Hematopoietic multipotent progenitor cell treated with erythropoietin and hydrocortisone succinate and interleukin-3 and kit ligand, for 8 days (in vitro differentiated cells): ENCODE measurements at places on chromosomes 7 and 10.

DNA sequence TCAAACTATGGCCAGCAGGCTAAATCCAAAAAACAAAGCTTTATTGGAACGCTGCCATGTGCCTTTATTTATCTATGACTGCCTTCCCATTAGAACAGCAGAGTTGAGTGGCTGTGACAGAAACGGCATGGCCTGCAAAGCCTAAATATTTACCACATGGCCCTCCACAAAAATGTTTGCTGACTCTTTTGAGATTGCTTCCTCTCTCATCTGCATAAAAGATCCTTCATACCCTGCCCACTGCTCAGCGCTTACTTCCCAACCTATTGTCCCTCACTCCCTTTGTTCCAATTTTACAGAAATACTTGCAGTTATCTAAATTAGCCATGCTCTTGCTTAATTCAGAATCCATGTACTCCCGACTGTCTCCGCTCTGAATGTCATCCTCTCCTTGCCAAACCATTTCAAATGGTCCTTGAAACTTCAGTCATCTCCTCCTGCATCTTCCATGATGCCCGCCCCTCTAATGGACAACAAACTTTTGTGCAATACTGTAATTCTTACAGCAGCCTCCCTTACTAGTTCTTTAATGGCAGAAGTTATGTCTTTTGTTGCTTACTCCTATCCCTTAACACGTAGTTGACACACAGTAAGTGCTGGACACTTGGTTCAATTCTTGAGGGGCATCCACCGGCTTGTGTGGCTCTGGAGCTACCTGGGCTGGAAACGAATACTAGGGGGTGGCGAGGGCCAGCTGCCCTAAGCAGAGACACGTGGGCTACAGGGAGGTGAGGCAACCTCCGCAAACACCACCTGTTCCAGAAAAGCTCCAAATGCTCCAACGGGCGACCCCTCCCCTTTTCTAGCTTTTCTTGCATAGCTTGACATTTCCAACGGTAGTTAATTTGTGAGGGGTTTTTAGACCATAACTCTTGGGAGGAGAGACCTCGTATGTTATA, 832 bp downstream of the XRCC2 start:
- DNase-seq = peak; percentile 93

DNA sequence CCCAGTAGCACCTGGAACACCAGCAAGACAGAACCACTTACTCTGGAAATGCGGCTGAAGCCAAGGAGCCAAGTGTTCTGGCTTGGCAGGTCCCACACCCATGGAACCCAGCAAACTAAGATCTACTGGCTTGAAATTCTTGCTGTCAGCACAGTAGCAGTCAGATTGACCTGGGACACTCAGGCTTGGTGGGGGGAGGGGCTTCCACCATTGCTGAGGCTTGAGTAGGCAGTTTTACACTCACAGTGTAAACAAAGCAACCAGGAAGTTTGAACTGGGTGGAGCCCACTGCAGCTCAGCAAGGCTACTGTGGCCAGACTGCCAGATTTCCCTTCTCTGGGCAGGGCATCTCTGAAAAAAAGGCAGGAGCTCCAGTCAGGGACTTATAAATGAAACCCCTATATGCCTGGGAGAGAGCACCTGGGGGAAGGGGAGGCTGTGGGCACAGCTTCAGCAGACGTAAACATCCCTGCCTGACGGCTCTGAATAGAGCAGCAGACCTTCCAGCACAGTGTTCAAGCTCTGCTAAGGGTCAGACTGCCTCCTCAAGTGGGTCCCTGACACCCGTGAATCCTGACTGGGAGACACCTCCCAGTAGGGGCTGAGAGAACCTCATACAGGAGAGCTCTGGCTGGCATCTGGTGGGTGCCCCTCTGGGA, 121.2 kb downstream of the MTERF1 start:
- no peak for DNase-seq

DNA sequence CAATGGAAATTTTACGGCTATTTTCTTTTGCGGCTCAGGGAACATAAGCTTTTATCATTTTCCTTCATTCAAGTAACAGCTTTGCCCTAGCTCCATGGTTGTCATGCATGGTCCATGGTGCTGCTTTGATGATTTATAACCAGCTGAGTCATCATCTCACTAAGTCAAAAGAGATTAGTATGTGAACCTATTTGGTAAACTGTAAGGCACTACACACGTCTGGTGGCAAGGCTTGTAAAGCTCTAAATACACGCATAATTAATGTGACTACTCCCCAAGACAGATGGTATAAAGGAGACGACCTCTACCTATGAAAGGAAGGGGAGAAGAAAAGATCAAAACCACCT, 340.2 kb downstream of the KCNMA1 start:
- no peak for DNase-seq

DNA sequence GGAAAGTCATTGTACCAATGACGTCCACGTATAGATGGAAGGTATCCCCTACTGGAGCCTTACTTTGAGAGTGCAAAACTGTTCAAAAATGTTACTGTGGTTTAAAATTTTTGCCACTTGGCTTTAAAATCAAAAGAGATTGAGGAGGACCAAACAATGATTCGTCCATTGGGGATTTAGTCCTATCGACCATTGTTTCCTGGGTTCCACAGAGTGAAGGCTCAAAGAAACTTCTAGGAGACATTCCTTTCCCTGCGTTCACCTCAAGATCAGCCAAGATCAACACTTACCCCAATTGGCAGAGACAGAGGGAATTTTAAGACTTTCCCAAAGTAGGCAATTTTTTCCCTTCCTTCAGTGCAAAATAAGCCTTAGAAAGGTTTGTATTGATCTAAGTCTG, 152.3 kb downstream of the NEBL start:
- DNase-seq = no peak

DNA sequence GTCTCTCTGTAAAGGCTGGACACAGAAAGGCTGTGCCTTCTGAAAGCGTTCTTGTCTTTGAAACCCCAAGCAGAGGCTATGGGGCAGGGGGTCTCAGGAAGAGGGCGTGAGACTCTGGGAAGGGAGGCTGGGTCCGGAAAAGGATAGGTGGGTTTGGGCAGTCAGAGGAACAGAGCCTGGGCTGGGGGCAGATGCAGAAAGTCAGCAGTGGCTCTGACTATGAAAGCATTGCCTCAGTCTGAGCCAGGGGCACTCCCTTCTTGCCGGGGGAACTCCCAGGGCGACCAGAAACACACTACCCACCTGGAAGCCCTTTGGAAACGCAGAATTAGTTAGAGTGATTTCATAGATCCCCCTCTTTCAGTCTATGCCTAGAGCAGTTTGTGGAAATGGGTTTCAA, 72.0 kb downstream of the VWA2 start:
- no peak for DNase-seq

- DNase-seq = no peak
Measured at GRCh38 chr7:69550991-69551390, 47.3 kb upstream of the AUTS2 start.

DNA sequence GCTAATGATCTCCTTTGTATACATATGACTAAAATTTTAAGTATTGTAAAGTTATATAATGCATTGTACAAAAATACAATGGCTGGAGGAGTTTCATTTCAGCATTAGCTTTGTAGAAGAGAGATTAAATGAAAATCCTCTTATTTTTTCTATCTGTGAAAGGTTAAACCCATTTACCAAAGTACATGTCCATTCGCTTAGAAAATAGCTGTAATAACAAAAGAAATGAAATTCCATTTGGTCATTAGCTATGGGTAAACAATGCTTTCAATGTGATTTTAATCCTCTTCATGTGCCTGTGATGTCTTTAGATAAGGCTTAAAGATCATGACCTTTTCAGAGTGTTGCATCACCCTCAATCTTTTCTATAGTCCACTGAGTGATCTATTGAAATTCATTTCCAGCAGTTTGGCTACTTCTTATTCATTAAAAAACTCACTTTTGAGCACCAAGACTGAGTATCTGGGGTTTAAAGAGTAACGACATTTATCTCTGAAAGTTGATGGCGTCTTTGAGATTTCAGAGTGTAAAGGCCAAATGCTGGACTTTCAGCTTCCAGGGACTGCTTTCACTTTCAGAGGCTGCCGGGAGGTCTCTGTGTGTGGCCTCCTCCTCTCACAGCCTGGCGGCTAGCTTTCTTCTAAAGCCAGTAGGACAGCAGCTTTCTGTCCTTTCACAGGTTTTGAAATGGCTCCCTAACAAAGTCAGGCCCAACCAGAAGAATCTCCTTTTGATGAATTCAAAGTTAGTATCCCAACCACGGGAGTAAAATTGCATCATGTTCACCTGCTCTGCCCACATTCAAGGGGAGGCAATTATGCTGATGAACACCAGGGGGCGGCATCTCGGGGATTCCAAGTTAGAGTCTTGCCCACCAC, 701.4 kb upstream of the COBL start:
- peak; percentile 35 for DNase-seq

- DNase-seq = no peak
Measured at GRCh38 chr7:22344655-22345054, 12.3 kb downstream of the RAPGEF5 start.

DNA sequence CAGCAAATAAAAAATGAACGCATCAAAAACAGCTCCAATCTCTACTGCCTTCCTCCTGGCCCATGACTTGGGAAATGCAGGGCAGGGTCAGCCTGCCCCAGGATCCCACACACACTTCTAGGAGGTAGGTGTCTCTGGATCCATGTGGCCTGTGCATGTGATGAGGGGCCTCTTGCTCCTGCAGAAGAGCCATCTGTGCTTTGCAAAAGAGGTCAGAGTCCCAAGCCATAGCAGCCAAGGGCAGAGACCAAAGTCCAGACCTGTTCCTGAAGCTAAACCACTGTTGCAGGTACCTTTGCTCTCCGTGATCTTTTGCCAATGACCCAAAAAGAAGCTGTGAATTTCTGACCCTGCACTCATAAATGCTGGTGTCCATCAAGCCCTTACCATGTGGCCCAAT, 57.1 kb downstream of the KCNMA1 start:
- DNase-seq = no peak

DNA sequence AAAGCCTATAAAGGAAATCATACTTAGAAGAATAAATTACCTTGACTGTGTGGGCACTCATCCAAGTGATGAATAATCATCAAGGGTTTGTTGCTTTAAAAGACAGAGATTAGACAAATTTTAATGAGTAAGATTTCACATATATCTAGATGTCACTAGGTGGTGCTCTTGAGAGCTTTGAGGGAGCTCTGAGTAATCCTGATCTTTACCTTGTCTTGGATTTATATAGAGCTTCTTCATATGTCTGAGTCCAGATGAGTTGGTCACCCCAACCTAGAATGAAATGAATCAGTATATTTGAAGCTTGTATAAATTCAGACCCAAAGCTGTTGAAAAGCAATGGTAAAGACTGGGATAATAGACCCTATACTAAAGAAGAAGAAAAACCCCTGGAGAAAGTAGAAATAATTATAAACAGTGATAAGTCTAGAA, 3.7 kb downstream of the AGR2 start:
- DNase-seq = peak; percentile 73

DNA sequence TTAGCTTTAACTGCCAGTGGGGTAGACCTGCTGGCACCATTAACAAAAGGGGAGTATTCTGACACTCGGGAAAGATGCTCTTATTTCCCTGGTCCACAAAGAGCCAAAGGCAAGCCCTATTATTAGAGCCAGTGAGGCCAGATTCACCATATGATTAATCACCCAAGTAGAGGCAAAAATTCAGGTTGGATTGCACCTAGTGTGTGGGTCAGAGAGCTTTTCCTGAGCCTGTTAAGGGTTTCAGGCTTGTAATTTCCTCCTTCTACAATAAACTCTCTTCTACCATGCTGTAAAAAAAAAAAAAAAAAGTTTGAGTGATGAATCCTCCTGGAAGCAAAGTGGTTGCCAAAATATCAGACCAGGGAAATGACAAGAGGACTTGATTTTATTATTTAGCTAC, 163.5 kb downstream of the MBL2 start:
- no peak for DNase-seq

- DNase-seq = no peak
Measured at GRCh38 chr10:130141878-130142277, 5.7 kb downstream of the GLRX3 start.

- DNase-seq = no peak
Measured at GRCh38 chr7:12358694-12359093, 45.0 kb downstream of the VWDE start.

DNA sequence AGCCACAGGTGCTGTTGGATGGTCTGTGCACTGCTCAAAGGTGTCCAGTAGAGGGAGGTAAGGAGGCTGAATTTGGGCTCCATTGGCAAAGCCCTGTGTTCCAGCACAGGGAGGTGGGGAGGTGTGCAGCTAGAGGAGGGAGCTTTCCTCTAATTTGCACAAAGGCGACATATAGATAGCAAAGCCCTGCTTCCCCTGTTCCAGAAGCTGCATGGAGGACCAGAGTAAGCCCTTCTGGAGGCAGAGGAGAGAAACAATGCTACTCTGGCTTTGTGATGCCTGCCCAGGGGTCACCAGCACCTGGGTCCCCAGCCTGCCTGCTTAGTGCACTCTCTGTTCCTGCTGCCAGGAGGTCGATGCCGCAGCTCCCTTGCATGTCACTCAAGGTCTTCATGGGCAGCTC, 3.4 kb upstream of the ARHGAP22 start:
- peak; percentile 56 for DNase-seq

DNA sequence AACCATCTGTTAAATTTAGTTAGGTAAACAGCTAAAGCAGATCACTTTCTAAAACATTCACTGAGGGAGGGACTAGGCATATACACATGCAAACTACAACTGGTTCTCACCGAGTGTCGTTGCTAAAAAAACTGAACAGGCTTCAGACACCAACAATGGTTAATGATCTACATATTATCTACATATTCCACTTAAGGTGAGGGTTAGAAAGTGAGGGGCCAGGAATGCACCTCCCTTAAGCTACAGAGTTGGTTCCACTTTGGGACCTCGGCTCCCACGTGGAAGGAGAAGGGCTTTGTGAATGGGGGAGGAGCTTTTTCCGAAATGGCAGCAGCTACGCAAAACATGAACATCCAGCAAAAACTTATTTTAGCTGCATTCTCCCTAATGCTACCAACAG, 5.8 kb downstream of the CTBP2 start:
- peak; percentile 33 for DNase-seq

GRCh38 chr10:79070081-79070605, 1.4 kb downstream of the ZMIZ1 start:
- DNase-seq = no peak
